ENCODE measurements at places on chromosomes 6 and 20.

- DNase-seq, result peak; percentile 51
Observed at GRCh38 chr20:32483351-32484224, 101.5 kb downstream of the NOL4L start.

- DNase-seq, result no peak
Observed at GRCh38 chr20:21125072-21125848, 622 bp upstream of the KIZ start.

DNA sequence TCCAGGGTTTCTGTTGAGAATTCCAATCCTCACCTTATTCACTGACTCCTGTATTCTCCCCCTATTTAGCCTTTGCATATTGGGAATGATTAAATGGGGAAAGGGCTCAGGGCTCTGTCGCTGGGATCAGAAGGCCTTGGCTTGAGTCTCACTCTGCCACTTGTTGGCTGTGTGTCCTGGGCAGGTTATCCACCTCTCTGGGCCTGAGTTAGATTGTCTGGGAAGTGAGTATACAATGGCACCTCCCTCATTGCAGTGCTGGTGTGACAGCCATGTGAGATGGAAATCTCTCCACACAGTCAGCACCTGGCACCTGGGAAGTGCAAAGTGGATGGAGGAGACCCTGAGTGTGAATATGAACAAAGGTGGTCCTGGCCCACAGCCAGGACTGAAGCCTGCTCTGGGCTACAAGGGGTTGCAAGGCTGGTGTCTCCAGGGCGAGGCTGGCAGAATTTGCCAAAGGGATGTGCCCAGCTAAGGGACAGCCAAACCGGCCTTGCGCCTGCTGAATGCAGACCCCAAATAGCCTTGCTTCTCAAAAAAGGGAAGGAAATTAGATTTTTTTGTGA, 200.0 kb upstream of the PMEPA1 start:
- DNase-seq, result no peak

DNA sequence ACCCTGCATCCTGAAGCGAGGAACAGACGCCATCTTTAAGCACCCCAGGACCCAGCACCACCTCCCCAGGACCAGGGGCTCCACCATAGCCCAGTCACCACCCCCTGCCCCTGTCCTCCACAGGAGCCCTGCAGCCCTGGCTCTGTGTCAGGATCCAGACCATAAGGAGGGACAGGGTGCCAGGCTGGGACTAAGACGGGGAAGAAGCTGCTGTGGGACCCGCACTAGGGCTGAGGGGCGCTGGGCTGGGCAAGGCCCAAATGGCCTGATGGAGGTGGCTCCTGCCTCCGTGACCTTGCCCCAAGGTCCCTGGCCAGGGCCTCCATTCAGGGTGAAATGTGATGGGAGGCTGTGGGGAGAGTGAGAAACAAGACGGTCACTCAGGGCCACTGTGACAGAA, 385.6 kb downstream of the TAF4 start:
- DNase-seq, result no peak

DNA sequence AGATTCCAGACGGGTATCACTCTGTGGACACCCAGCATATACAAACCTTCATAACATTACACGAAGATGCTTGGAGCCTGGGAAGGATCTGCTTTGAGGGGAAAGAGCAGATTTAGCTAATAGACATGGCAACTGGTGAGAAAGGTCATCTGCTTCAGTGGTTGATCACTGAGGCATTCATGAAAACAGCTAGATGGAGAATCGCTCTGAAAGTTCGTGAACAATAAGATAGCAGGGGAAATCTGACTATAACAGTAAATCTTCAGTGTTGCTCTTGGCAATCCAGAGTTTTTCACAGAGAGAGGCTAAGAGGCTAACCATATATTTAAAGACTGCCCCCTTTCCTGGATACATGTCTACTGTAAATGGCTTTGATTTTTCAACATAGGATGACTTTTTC, 245.3 kb downstream of the FARS2 start:
- no peak for DNase-seq

GRCh38 chr6:90003069-90003795, 109.0 kb downstream of the GJA10 start:
- no peak for DNase-seq

DNA sequence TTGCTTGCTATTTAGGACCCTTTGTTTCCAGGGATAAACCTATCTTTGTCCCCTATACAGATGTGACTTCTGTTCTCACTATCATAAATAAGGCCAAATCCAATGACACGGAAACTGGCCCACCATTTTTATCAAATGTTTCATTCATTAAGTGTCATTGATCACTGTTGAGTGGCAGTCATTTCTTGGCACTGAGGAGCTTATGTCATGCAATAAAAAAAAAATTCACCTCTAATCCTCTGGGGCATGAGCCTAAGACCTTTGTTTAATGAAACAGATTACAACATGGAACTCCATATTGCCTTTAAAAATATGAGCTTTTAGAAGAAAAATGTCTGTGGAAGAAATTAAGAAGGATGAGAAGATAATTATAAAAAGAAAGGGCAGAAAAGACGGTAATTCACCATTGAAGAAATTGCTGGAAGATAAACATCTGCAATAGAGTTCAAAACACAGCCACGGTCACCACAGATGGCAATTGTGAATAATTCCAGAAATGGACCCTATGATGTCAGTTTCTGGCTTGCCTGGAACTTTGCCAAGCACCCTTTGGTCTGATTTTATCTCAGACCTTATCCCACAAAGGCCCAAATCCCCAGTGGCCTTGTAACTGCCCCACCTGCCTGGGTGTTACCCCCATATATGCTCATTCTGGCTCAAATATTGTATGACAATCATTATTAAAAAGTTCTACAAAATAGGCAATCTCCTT, 91.1 kb downstream of the DST start:
- no peak for DNase-seq

- DNase-seq, result no peak
Observed at GRCh38 chr6:151590742-151591141, 96.9 kb downstream of the CCDC170 start.

GRCh38 chr6:149851461-149852110, 12.6 kb downstream of the LRP11 start:
- no peak for DNase-seq

DNA sequence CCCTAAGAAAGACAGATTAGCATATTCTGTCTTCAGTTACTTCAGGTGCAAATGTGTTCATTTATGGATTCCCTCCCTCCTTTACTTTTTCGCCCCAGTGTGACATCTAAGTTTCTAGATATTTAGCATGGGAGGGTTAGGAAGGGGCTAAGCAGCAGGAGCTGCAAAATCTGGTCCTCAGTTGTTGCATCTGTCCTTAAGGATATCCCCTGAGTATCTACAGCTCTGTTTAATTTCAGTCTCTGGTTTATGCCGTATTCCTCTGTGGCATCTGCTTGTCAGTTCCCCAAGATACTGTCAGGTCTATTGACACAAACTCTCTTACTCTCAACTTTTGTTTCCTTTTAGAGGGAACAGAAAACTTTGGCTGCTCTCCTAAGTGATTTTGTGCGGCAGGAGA, 754.6 kb upstream of the MAP3K7 start:
- no peak for DNase-seq

- DNase-seq, result no peak
Observed at GRCh38 chr6:158789115-158789917, 29.9 kb downstream of the EZR start.

GRCh38 chr6:65745614-65746013, 38.6 kb upstream of the EYS start:
- no peak for DNase-seq

DNA sequence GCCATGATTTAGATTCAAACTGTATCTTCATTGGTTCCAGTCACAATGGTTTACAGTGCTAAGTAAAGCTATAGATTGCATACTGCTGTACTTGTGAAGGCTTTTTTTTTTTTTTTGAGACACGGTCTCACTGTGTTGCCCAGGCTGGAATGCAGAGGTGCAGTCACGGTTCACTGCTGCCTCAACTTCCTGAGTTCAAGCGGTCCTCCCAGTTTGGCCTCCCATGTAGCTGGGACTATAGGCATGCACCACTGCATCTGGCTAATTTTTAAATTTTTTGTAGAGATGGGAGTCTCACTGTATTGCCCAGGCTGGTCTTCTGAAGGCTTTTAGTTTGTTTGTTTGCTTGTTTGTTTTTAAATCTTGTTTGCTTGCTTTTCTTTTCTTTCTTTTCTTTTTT, 24.9 kb downstream of the ITCH start:
- no peak for DNase-seq

DNA sequence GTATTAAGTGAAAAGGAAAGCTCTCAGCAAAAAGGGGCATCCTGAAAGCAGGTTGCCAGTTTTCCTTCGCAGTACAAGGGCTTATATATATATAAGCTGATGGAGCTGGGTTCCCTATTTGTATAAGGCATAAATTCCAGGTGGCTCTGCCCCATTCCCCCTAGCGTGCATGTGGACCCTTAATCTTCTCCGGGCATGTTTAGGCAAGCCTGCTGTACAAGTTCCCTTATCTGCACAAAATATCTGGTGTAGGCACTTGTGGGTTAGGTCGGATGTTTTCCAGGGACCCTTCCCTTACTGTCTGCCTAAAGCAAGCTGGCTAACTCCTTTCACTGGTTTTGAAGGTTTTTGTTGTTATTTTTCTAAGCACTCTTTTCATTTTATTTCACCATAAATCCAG, 140.7 kb downstream of the FUT9 start:
- no peak for DNase-seq

DNA sequence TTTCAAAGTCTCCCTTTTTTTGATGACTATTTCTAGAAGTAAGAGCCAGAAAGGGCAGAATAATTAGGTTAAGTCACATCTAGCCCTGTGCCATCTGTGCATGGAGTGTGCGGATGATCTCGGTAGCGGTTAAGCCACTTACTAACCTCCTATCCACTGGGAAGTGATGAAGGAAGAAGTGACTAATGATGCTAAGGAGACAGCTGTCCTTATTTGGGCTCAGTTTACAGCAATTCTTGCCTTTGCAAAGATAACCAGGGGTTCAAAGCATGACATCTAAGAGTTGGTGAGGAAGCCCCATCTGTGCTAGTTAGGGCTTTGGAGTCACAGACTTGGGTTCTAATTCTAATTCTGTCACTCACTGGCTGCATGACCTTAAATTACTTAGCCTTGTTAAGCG, 62.4 kb upstream of the RREB1 start:
- DNase-seq, result no peak

Data from D721Med (cell line).